ENCODE measurements at places on chromosomes 13 and 19.

- DNase-seq = no peak
Measured at GRCh38 chr13:60836821-60837220, 439.8 kb downstream of the TDRD3 start.

GRCh38 chr19:34493038-34493648 lies 11.6 kb downstream of the WTIP start:
- DNase-seq = no peak

DNA sequence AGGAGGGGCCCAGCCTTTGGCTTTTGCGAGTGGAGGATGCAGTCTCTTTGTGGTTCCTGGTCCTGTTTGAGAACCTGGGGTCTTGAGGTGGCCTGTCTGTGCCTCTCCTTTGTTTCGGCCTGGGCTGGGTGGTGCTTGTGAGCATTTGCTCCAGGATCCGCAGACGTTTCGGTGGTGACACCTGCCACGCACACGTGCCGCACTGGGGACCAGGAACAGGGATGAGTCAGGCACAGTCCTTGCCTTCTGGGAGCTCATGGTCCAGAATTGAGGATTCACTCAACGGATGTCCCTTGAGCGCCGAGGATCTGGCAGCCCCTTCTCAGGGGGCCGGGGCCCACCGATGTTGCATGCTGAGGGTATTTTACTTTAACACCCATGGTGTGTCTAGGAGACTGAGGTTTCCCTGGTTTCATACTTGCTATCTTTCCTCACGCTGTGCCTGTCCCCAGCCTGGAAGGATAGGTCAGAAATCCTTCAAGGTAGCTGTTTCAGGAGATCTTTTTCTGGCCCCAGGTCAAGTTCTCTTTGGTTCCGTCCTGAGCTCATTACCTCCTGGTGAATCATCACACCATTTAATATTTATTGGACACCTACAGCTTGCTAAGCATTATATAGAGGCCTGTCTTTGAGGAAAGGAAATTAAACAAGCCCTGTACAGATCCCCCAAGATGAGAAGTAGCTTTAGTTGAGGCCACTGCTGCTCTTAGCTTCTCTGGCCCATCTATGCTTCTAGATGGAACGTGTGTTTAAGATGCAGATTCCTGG lies 5.1 kb downstream of the HDGFL2 start:
- DNase-seq = no peak

GRCh38 chr13:97117388-97117910 lies 104.7 kb upstream of the MBNL2 start:
- DNase-seq = no peak

DNA sequence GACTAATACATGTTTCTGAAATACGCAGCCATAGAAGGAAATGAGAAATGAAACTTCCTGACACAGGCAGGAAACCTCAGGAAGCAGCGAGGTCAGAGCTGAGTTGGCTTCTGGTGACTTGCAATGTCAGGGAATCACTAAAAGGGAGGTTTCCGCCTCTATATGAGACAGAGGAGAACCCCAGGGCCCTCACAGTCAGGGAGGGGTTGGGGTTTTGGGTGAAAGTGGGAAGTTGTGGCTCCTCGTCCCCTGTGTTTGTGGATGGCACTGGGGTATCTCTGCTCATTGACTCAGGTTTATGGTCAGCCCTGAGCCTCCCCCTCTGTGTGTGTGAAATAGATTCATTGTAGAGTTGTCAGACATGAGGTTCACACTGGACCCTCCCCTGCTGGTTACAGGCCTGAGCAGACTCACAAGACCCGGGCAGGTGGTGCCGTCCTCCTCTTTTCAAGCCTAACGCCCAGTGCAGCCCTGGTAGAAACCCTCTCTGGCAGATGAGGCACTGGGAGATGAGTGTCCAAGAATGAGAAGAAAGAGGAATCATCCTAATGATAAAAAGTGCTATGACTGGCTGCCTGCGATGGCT lies 5.5 kb upstream of the LILRA6 start:
- DNase-seq = no peak

- no peak for DNase-seq
Measured at GRCh38 chr13:79802389-79803085, 321.6 kb downstream of the NDFIP2 start.

GRCh38 chr19:19788015-19788414 lies 33.5 kb downstream of the ZNF506 start:
- DNase-seq = no peak

GRCh38 chr19:16594131-16594586 lies 21.9 kb upstream of the SLC35E1 start:
- no peak for DNase-seq

- no peak for DNase-seq
Measured at GRCh38 chr13:98147521-98147920, 4.6 kb downstream of the FARP1 start.

- DNase-seq = no peak
Measured at GRCh38 chr19:555474-555808, 11.6 kb downstream of the GZMM start.

GRCh38 chr13:70568571-70568970 lies 460.3 kb upstream of the KLHL1 start:
- DNase-seq = no peak

DNA sequence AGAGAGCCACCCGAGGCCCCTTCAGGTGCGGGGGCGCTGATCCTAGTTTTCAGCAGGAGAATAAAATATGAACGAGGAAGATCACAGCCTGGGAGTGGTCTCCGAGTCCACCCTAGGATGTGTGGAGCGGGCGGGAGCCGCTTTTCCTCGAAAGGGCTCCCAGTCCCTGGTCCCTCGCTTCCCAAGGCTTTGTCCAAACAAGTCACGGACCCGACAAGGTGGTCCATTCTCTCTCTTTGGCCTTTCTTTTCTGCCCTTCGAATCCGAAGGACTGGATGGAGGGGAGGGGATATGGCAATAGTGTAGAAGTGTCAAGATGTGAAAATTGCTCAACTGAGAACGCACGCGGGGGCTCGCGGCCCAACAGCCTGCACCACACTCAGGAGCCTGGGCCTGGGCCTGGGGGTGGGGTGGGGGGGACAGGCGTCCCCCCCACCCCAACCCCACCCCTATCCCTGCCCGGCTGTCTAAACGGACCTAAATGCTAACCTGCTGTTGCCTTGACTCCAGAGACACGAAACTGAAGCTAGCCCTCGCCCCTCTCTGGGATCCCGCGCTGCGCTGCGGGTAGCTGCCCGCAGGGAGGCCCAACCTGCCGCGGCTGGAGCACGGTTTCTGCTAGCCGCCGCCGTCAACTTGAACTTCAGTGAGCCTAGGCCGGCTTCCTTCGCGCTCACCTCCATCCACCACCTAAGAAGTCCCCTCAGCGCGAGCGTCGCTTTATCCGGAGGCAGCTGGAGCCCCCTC lies 7.1 kb downstream of the ZIC2 start:
- DNase-seq = no peak

- peak; percentile 65 for DNase-seq
Measured at GRCh38 chr19:3360421-3361383, 5.7 kb upstream of the NFIC start.

GRCh38 chr19:7124782-7125181 lies 55.3 kb downstream of the ZNF557 start:
- no peak for DNase-seq

DNA sequence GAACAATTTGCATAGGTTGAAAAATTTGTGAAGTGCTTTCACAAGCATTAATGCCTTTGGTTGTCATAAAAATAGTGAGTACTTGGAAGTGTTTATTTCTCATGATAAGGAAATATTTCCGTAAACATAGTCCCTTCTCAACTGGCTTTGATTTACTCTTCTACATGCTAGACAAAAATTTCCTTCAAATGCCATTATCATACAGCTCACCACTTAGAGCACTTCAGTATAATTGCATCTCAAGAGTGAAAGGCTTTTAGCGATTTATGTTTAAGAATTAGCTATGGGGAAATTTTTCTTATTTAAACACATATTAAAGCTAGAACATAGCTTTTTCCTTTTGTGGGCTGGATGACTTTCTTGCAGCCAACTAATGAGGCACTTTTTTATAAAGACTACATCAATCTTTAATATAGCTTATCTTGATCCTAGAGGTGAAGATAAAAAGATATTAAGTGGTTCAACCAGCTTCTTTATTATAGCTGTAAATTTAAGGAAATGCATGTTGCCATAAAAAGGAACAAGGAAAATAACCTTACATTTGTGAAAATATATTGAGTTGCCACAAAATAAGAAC lies 656.8 kb downstream of the SLITRK6 start:
- DNase-seq = no peak

DNA sequence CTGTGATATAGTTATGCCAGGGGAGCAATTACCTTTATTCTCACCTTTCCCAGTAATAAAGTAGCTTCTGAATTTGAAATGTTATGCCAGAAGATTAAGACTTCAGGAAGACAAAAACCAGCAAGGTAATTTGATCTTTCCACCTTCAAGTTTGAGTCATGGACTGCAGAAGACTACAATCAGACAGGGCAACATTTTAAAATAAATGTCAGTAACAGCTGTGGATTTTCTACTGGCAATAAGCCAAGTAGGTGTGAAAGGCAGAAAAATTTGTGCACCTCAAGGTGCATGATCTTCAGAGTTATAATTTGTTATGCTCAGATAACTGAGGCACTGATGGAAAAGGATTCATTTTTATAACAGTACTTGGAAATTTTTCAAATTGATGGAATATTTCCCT lies 54.9 kb downstream of the SLITRK1 start:
- no peak for DNase-seq

DNA sequence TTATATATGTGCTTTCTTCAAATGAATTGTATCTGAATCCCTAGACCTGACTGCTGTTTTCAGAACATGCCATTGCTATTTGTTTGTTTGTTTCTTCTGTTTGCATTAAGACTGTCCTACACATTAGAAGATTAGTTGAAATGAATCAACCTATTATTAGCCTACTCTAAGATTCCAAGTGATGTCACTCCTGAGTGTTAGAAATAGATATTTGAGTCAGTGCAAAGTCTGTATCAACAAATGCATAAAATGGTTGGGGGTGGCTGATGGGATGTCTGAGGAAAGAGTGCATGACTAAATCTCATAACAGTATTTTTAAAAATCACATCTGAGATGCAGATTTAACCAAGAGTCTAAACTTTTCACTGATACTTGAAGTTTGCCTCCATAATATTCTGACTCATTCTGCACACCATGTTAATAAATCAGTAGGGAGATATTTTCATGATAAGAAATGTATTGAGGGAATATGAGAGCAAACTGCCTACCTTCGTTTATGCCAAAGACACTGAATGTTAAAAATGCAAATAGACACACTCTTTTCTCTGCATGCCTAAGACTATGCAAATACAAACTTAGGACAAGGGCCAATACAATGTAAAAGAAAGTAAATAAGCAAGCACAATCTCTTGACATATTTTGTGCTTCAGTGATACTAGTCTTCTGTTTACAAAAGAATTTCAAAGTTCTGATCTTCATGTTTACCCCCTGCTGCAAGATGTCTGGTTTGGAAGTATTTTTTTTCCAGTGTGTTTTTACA lies 253.3 kb downstream of the LIG4 start:
- DNase-seq = no peak

GRCh38 chr19:41849067-41849466 lies 4.2 kb downstream of the DMRTC2 start:
- no peak for DNase-seq

GRCh38 chr13:66532146-66532545 lies 698.0 kb downstream of the PCDH9 start:
- DNase-seq = no peak

Data from activated CD8-positive, alpha-beta memory T cell treated with anti-CD3 and anti-CD28 coated beads for 4 hours (primary cell).